ENCODE measurements at places on chromosomes 7 and 10.
A peak's percentile ranks its signal among the peaks of the same experiment; 100 is the strongest.

GRCh38 chr10:43060291-43060690 lies 16.6 kb upstream of the RET start:
- no peak for DNase-seq

DNA sequence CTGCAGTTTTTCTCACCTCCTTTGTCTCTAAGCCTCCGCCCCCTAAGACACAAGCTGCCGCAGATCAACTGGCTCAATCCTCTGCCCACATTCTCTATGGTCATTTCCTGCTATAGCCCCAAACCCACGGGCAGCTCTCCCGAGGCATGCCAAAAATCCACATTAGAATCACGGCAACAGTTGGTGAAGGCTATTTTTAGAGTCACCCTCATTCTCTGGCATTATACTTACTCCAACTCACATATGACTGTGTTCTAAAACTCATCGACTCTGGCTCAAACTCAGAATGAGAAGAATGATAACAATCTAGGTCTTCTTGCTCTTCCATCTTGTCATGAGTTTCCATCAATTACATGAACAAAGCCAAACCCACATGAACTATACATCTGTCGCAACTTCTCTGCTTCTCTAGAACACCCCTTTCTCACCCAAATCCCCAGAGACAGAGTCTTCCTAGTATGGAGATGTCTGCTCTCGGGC lies 10.9 kb upstream of the KIAA1549 start:
- DNase-seq: no peak

DNA sequence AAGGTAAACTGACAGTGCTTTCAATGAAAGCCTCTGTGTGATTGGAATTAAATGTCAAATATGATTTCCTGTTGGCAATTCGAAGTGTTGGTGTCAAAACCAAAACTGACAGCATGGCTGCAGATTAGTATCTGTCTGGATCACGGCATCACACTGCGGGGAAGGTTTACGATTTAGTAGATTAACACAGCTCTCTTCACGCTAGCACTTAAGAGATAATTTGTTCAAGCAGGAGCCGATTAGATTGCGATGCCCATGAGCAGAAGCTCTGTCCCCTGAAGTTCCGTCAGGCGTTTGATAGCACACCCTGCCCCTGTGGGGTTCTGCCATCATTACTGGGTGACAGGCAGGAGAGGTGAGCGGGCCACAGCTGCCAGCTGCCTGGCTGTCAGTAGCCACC lies 279.5 kb upstream of the AUTS2 start:
- DNase-seq: no peak

DNA sequence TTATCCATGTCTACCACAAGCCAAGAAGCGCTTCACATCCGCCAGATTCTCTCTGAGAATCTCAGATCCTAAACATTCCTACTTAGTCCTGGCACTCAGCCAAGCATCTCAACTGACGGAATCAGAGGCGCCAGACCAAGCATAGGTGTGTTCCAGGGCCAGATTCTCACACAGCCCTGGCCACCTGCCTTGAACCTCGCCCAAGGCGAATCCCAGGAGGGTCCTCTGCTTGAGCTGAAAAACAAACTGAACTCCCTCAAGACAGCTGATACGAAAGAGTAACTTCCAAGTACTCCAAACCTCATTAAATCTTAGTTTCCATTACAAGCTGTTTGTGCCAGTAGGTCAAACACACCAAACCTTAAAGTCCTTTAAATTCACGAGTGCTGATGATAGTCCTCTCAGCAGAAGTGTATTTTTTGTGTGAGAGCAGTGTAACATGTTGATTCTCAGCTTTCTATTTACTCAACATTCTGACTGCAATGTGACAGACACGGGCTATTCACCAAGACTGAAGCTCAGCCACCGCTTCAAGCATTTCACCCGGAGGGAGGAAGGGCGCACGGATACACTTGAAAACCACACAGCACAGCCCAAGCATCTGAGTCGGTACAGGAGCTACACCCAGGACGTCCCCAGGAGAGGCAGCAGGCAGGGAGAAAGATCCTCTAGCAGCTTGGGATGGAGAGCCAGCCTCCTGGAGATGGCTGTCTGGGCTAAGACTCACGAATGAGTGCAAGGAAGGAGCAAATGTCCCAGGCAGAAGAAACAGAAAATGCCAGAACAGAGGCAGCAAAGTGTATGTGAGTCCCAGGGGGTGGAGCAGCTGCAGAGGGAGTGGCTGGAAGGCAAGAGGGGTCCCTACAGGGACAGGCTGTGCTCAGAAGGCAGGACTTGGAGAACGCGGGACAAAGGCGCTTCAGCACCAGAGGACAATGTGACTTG lies 6.0 kb downstream of the PARD3 start:
- DNase-seq: no peak

GRCh38 chr7:3791327-3791726 lies 490.3 kb downstream of the SDK1 start:
- no peak for DNase-seq

- DNase-seq: no peak
Measured at GRCh38 chr7:11605749-11606148, 226.2 kb downstream of the THSD7A start.

- DNase-seq: no peak
Measured at GRCh38 chr10:6619660-6620059, 39.6 kb upstream of the PRKCQ start.

GRCh38 chr10:50614444-50615137 lies 9.2 kb downstream of the SGMS1 start:
- DNase-seq: no peak

GRCh38 chr10:3104251-3104918 lies 37.0 kb downstream of the PFKP start:
- DNase-seq: no peak

- no peak for DNase-seq
Measured at GRCh38 chr10:110746969-110747608, 103.0 kb downstream of the RBM20 start.

- no peak for DNase-seq
Measured at GRCh38 chr7:104123786-104124185, 84.0 kb downstream of the ORC5 start.

- DNase-seq: no peak
Measured at GRCh38 chr10:33805831-33806230, 471.4 kb upstream of the NRP1 start.

GRCh38 chr10:122113161-122113944 lies 124.4 kb downstream of the TACC2 start:
- DNase-seq: no peak

DNA sequence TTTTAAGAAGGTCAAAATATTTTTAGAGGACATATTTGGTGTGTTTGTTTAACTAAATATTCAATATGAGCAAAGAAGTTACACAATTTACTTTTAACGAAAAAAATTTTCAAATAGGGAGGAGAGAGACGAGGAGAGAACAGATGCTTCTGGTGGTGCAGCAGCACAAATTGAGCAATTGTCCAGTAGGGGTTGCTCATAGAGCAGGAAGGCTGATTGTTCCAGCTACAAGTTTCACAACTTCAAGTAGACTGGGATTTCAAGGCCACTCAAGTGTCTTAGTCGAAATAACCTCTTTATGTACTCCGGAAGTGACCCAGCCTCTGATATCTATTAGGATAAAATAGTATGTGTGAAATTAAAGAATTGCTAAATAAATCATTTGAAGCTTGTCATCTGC lies 197.9 kb downstream of the HDAC9 start:
- DNase-seq: peak; percentile 73

DNA sequence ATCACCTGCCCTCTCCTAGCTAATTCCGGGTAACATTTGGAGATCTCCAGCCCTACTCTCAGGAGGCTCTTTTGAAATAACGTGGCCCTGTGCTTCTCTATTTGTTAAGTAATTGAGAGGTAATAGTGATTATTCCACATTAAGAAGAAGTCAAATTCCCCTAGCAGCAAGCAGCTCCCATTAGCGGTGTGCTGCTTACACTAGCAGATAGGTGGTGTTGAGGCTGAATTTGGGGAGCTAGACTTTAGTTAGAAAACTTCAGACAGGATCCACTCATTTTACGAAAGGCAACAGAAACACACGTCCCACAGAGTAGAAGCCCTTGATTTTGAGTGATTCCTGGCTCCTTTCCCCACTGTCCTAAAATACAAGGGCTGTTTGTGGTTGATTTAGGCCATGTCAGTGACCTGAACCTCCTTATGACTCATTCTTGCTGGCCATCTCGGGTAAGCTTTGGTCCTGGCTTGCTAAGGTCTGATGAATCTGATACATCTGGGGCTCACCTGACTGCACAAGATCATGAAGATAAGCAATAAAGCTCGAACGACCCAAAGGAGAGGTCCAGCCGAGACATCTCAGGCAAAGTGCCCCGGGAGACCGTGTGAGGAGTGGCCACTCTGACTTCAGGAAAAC lies 77.2 kb downstream of the FAM204A start:
- no peak for DNase-seq

- no peak for DNase-seq
Measured at GRCh38 chr10:99610221-99610620, 10.0 kb downstream of the SLC25A28 start.

GRCh38 chr7:43583424-43584194 lies 701 bp downstream of the STK17A start:
- DNase-seq: no peak

DNA sequence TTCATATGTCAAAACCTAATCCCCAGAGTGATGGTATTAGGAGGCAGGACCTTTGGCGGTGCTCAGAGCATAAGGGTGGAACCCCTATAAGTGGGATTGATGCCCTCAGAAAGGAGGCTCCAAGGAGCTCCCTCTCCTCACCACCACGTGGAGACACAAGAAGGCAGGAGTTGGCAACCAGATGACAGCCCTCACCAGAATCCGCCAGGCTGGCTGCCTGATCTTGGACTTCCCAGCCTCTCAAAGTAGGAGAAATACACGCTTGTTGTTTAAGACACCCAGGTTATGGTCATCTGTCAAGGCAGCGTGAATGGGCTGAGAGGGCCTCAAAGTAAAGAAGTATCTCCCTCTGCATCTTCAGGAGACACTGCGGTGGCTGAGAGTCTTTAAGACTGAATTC lies 187.7 kb downstream of the TNS3 start:
- DNase-seq: no peak

GRCh38 chr7:133081119-133081598 lies 731 bp downstream of the CHCHD3 start:
- no peak for DNase-seq

GRCh38 chr10:23530079-23530478 lies 91.2 kb downstream of the OTUD1 start:
- no peak for DNase-seq

- DNase-seq: no peak
Measured at GRCh38 chr7:86748201-86748600, 104.5 kb downstream of the GRM3 start.

GRCh38 chr10:70774810-70775678 lies 10.1 kb downstream of the TBATA start:
- no peak for DNase-seq

- DNase-seq: no peak
Measured at GRCh38 chr10:91420868-91421267, 10.7 kb downstream of the HECTD2 start.

DNA sequence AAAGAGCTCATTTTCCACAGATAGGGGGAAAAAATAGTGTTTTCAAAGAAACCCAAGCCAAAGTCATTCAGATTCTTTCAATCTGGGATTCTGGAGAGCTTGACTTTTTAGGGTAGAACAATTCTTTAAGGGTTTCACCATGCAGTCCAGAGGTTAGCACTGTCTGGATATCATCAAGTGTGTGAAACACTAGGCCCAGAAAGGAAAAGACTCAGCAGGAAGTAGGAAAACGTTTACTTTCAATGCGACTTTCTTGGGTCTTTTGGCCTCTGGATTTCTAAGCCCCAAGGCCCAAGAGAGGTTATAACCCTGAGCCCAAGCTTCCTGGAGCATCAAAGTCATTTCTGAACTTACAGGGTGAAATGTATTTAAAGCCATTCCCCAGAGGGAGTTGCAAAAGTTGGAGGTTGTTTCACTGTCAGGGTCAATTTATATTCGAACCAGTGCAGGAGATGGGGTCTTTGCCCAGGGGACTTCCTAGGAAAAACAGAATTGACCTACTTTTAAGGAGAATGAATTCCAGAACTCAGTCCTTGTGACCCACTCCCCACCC lies 158.0 kb downstream of the C7orf25 start:
- DNase-seq: no peak

DNA sequence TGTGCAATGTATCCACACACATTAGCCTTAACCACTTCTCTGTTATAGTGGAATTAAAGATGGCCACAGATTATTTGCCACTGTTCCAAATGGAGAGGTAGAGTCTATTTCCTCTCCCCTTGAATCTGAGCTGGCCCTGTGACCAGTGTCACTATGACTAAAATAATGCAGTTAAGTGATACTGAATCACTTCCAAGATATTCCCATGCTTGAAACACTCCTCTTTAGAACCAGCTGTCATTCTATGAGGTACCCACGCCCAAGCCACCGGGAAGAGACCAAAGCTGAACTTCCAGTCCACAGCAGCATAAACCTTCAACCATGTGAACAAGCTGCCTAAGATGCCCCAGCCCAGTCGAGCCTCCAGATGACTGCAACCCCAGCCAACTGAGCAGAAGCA lies 2.1 kb upstream of the DHX32 start:
- DNase-seq: no peak

GRCh38 chr7:134513169-134513752 lies 14.1 kb upstream of the AKR1B10 start:
- no peak for DNase-seq

GRCh38 chr7:145219461-145219860 lies 383.6 kb upstream of the TPK1 start:
- no peak for DNase-seq

DNA sequence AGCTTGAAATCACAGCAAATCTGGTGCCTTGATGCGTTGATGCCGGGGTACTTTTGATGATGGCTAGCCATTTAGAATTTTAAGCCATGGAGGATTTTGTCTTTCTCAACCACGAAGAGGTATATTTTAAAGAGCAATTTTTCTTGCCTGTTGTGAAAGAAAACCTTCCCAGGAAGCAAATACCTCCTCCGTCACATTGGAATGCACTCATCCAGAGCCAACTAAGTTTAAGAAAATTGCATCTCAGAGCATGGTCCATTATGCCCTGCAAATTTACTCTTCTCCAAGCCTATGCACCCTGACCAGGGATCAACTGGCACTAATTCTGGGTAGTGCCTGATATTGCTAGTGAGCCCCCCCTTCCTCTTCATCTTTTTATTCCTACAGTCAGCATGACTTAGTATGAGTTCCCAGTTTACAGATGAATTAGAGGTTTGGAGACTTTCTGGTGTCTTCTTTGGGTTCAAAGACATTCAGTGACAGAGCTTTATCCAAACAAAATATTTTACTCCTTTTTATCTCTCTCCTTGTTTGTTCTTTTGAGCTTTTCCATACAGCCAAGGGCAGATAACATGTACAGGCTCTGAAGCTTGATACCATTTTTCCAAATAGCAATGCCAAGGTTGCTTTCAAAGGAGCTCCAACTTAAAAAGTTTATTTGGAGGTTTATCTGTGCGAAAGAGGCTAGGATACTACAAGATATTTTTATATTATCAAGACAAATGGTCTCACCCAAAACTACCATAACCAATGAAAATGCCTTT lies 56.6 kb upstream of the ANK3 start:
- no peak for DNase-seq

GRCh38 chr10:7657552-7657951 lies 9.2 kb downstream of the ITIH5 start:
- no peak for DNase-seq

GRCh38 chr7:33874943-33875342 lies 30.4 kb upstream of the BMPER start:
- DNase-seq: peak; percentile 68

GRCh38 chr7:141920281-141920680 lies 4.1 kb downstream of the OR9A4 start:
- no peak for DNase-seq

Data from AG09319 (cell line).